ENCODE measurements at places on chromosomes 4 and X.

- DNase-seq = no peak
Observed at GRCh38 chr4:155984106-155984797, 30.6 kb upstream of the CTSO start.

GRCh38 chr4:48907706-48908477 is 1.3 kb upstream of the OCIAD2 start:
- DNase-seq = no peak

GRCh38 chr4:55752810-55753209 is 66.8 kb upstream of the EXOC1L start:
- no peak for DNase-seq

- DNase-seq = no peak
Observed at GRCh38 chrX:65841263-65841662, 173.8 kb downstream of the MSN start.

DNA sequence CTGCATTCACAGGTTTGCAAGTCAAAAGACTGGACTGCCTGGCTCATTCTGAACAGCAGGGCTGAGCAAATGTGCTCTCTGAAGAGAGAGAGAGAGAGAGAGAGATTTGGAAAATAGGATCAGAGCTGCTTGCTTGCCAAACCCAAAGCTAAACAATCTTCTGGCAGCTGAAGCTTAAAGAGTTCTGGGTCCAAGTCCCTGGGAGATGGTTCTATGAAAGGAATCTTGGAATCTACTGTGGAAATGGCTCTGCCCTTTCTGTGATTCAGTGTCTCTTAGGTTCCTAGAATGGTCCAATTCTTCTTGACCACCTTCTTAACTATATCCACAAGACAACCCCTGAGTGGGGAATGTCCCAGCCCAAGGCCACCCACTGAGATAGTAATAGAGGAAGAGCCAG is 66.1 kb upstream of the EFNB1 start:
- peak; percentile 33 for DNase-seq
